ENCODE measurements at places on chromosomes 1 and 21.

- no peak for DNase-seq
Observed at GRCh38 chr1:177981200-177981599, 11.3 kb upstream of the SEC16B start.

- DNase-seq = no peak
Observed at GRCh38 chr1:220906561-220907334, 27.5 kb downstream of the HLX start.

DNA sequence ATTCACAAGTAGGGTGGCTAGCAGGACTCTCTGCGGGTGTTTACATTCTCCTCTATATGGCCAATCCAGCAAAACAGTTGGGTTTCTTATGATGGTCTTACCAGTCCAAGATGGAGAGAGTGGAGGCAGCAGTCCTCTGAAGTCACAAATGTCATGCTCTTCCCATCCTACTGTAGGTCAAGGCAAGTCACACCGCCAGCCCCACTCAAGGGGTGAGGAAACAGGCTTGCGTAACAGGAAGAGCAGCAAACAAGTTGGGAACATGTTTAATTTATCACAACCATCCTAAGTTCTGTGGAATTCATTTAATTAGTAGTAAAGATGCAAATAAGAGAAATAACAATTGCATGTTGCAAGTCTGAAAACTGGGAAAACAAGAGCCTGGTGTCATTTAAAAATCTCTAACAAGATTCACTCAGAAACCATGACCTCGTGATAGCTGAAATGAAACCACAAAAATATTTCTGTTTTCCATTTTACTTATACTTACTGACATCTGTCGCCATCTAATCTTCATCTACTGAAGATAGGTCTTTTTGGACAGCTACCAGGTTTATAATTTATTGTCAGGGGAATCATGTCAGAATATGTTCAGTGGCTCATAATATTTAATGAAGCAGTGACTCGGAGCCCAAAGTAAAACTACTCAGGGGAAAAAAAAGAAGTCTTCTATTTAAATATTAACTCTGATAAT is 349.1 kb upstream of the FMN2 start:
- DNase-seq = no peak

DNA sequence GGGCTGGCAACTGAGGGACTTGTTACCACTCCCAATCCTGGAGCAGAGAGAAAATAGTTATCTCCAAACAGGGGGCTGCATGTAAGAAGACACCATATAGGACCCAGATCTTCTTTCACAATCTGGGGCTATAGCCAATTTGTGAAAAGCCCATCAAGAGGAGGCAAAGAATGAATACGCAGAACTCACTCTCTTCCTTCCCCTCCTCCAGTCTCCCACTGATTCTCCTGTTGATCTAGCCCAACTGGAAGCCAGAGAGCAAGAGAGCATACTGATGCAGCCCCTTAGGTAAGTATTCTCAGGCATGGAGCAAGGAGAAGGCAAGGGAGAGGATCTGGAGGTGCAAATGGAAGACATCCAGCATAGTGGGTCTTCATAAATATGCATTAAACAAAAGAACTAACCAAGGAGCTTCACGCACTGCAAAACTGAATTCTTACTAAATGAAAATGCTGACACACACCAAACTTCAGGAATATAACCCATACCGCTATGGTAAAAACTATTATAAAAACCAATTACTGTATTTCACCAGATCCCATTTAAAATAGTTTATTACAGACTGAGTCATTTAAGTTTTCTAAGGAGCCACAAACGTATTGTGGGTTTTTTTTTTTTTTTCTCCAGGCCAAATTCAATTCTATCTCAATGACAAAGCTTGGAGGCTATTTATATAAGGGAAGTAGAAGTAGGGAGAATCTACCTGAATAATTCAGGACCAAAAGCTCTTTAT is 15.5 kb upstream of the HMGB4 start:
- DNase-seq = no peak

GRCh38 chr1:94884106-94884505 is 42.8 kb downstream of the CNN3 start:
- no peak for DNase-seq

GRCh38 chr1:206114692-206115640 is 2.2 kb downstream of the AVPR1B start:
- no peak for DNase-seq

- no peak for DNase-seq
Observed at GRCh38 chr1:169692756-169693460, 18.5 kb downstream of the SELL start.
